Stimulated activated CD8-positive, alpha-beta memory T cell treated with anti-CD3 and anti-CD28 coated beads, Interleukin-2, amount 100 ng/mL, for 48 hours (primary cell): ENCODE measurements at places on chromosomes 11 and 22.

DNA sequence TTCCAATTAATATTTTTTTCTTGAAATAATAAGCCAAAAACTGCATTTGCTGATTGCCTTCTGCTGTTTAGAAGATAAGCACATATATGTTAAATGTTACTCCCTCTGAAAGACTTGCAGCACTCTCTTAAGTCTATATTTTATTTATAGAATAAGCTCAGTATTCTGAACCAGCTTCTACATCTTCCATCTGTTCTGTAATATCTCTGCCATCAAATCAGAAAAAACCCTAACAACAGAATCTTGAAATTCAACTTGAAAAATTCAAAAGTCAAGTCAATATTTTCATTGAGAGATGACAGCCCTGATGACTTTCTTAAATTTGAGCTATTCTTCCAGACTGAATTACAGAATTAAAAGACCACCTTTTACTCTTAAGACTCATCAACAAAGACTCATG, 247.9 kb downstream of the NELL1 start:
- no peak for DNase-seq

DNA sequence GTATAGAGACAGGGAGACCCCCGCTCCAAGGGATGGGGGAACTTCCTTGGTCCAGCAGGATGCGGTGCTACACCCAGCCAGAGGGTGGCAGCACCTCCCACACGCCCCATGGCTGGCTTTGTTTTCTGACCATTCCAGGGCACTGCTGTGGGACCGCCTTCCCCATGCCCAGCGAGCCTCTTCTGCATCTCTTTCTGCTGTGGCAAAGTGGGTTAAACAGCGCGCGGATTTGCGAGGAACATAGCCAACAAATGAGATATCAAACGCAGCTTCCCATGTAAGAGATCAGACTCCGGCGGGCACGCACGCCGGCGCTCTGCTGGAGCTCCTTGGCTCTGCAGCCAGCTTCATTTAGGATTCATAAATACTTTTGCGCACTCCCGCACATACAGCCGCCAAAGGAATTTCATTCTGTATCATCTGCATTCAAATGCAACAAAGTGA, 485.8 kb upstream of the CADM1 start:
- DNase-seq = no peak

DNA sequence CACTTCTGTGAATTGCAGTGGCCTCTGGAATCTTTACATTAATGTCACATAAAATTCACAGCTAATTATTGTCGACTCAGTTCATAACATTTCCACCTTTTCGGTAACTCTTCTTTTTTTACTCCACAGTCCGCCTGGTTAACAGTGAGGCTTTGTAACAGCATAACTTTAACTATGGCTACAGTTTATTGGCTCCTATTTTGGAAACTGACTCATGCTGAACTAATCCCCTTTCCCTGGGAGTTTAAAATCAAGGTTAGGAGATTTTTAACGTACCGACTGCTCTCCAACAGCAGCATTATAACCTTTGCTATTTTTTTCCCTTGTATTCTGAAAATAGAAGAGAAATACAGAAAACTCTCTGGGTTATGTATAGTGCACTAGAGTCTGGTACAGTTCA, 3.2 kb upstream of the POGLUT3 start:
- DNase-seq = no peak

GRCh38 chr11:70319396-70320076, 49.0 kb downstream of the PPFIA1 start:
- DNase-seq = no peak

DNA sequence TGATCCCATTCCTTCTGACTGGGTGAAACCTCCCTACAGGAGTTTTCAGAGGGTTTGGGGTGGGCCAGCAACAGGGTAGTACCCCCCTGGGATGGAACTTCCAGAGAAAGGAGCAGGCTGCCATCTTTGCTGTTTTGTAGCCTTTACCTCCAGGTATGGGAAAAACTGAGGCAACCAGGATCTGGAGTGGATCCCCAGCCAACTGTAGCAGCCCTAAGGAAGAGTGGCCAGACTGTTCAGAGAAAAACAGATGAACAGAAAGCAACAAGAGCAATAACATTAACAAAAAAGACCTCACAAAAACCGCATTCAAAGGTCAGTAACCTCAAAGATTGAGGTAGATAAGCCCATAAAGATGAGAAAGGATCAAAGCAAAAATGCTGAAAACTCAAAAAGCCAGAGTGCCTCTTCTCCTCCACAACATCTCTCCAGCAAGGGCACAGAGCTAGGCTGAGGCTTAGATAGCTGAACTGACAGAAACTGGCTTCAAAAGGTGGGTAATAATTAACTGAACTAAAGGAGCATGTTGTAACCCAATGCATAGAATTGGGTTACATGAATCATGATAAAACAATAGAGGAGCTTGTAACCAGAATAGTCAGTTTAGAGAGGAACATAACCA, 1288.6 kb upstream of the CNTN5 start:
- no peak for DNase-seq

GRCh38 chr11:69497221-69497787, 15.8 kb downstream of the LINC01488 start:
- DNase-seq = no peak

DNA sequence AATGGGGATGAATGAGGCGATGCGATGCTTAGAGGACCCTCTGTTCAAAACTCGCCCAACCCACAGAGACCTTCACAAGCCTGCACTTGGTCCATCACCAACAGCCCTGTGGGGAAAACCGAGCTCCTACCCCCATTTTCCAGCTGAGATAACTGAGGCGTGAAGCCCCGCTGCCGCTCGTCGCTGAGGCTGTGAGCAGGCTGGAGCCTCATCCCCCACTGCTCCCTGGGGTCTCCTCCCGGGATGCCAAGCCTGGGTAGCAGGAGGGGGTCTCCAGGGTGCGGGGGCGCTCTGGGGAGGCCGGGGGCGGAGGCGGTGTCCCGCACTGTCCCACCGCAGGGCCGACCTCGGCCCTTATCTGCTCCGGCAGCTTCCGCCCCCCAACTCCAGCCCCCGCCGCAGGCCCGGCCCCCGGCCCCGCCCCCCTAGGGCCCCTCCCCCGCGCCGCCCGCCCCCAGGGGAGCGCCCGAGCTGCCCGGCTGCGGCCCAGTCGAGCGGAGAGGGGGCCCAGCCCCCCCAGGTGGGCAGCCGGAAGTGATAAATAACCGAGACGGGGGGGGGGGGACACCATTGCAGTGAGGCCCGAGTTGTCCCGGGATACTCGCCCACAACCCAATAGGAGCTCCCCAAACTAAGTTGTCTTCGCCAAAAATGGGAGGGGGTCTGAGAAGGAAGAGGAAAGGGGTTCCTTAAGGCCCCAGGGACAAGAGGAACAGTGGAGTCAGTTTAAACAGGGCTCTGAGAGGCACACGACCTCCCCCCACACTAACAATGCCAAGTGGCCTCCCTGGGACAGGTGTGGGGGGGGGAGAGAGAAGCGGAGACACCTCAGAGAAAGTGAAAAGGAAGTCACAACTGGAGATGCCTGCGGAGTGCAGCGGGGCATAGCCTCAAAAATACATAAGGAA, 8.3 kb upstream of the SLC39A13 start:
- DNase-seq = no peak

DNA sequence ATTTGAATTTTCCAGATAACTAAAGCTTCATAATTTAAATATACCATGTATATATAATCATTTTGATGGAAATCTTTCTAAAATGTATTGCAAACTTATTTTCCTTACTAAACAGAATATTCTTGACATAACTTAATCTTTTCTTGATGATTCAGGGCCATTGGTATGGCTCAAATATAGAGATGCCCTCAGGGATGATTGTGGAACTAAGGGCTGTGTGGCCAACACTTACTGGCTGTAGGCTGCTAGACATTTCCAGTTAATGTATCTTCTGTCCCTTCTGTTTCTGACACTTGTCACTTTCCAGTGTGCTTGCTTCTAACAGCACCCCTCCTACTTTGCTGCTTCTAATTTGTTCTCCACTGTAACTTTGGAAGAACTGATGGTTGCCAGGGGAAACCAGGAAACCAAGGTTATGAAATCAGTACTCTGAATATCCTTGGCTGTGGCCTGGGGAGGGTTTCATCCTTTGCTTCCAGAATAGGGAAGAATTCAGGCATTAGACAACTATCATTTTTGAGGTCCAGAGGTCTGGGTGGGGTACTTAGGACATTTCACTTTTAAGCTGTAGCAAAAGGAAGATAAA, 697.2 kb downstream of the ETS1 start:
- no peak for DNase-seq

DNA sequence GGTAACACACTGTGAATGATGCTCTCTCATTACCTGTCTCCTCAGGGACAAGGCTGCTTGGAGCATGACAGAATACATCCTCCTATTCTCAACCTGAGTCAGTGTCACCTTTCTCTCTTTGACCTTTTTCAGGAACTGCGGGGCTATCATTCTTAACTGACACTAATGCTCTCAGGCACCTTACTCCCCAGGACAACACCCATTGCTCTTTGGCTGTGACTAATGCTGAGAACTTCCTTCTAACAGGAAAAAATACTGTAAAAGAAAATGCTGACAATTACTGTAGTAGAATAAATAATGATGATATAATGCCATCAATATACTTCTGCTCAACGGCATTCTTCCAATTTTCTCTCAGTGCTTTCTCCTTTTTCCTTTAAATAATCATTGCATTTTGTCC, 2082.7 kb upstream of the RAG2 start:
- DNase-seq = no peak
